ENCODE measurements at places on chromosomes 3 and 15.

- peak; percentile 67 for DNase-seq
These were observed 67.2 kb downstream of the ST6GAL1 start for GRCh38 chr3:186997473-186997939.

DNA sequence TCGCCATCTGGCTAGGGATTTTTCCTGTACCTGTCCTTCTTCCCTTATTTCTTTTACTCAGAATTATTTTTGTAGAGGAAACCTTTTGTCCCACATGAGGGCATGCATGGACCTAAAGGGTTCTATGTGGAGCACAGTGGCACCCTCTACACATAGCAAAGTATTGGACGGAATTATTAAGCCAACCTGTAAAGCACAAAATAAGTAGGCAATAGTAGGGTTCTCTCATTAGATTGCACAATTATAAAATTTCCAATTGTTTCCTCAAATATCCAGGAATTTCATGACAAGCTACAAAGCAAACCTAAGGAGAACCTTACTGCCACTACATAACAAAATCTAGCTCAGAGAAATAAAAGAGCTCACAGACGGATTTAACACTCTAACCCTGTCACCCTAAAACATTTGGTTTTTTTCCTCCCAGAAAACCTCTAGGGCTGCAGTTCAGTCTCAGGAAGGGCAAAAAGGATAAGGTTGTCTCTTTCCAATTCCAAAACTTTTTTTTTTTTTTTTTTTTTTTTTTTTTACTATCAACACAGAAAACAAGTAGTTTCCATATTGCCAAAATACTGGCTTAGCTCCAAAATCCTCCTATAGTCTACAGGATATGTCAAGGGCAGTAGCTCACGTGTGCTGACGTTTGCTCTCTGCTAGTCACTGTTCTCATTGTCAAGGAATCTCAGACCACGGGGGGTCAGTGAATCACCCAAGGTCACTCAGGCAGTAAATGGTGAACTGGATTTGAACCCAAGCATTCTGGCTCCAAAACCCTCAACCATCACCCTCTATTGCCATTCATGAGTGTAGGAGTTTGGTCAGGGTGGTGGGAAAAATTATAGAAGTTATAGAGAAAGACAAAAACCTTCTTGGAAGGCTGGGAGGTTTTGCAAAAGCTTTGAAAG is 52.3 kb downstream of the NCEH1 start:
- no peak for DNase-seq

DNA sequence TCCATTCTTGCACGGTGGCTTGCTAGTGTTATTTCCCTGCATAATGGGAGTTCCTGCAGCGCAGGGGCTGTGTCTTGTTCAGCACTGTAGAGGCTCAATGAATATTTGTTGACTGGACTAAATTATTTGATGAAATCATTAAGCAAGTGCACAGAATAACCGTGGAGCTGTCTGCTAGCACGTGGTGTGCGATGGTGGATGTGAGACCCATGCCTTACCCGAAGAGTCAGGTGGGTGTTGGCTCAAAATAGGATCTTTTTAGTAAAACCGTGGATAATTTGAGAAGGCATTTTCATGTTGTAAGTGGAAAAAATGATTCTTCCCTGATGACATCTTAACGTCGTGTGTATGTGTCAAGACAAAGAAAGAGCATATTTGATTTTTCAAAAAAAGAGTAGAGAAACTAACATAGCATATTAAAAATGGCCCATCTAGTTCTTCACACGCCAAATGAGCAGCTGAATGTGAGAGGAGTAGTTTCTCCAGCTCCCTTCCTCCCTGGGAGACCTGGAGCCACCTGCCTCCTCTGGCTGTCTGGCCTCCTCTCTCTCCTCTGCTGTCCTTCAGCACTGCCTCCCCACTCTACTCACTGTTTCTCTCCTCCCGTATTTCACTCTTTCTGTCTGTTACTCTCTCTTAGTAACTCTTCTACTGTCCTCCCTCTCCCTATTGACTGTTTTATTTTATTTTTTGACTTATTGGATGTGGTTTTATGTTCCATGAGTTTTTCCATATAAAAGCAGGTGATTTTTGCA is 6.3 kb downstream of the FAM81A start:
- DNase-seq, result no peak

DNA sequence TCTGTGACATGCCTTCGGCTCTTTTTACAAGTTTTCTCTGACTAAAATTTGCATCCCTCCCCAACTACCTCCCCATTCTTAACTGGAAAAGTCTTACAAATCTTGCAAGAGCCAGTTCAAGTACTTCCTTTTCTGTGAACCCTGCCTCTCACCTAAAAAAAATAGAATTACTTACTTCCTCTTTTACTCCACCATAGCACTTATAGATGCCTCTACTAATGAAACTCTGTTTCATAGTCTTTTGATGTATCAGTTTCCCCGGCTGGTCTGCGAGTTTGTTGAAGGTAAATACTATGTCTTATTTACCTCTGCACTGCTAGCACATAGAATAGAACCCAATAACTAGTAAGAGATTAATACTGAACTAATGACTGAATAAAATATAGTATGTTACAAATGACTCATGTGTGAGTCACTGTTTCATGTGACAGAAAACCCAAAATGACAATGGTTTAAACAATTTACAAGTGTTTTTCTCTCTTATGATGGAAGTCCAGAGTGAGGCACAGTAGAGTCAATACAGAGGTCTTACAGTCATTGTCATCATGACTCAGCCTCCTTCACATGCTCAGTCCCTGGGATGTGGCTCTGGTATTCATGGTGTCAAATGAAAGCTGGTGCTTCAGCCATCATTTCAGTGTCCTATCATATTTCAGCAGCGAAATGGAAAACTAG is 393.5 kb downstream of the RSL24D1 start:
- DNase-seq, result peak; percentile 88

DNA sequence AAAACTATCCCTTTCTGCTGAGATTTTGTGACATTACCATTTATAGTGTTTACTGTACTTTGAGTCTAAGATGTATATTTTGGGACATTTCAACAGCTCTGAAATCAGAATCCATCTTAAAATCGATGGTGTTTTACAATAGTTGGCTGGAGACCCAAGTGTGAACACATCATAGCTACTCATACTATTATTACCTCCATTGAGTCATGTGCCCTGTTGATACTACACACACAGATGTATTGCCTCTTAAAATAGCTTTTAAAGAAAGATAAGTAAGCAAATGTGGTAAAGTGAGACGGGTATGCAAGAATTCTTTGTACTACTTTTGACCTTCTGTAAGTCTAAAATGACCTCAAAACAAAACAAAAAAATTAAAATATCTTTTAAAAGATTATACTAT is 6.7 kb downstream of the LMOD3 start:
- no peak for DNase-seq

DNA sequence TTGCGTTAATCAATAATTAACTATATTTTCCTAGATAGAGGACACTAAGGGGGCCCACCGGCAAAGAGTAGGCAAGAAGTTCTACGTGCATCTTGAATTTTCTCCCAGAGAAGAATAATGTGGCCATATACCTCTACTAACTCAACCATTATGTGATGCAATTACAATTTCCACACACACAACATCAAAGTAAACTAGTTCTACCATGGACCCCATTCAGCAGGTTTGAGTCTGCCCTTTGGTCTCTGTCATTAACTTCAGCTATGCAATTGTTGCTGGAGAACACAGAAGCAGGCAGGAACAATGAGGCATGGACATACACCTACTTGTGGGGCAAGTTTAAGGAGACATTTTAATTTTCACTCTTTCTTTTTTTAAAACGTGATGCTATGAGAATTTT is 705.9 kb downstream of the PDCD6IP start:
- no peak for DNase-seq

GRCh38 chr15:72809329-72809728 is 25.8 kb upstream of the ADPGK start:
- DNase-seq, result peak; percentile 33

DNA sequence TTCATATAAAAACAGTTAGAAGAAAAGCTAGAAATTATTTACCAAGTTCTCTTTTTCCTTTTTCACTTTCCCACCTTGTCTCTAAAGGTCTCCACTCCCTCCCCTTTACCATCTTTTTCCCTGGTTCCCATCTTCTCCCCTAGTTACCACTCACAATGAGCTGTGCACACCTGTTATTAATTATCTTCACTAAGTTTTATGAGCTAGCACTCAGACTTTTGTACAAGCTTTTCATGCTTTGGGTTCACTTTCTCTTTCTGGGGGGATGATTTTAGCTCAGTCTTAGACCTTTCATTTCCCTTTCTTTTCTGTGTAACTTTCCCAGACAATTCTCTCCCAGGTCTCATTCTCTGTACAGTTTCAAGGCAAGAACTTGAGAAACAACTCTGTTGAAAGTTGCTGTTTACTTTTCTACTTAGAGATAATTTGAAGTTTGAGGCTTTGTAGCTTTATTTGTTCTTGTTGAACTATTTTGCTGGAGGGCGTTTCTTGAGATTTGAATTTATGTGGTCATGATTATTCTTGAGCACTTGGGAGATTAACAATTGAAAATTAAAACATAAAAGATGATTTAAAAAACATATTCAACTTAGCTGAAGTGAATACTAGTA is 24.0 kb upstream of the AADAC start:
- DNase-seq, result no peak

DNA sequence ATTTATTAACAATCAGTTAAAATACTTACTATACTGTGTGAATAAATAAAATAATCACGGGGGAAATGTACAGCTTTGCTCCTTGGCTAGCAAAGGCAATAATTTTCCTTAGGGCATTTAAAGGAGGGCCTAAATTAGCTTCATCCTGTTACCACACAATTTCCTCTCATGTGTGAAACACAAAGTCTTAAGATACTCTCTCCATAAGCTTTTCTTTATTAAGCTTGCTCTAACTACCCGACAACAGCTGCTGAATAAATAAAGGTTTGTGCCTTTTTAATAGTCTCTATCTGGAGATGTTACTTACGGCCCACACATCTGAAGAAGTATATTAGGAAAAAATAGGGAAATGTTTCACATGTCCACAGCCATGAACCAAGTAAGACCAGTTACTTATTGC is 29.7 kb downstream of the ZNF106 start:
- DNase-seq, result no peak

DNA sequence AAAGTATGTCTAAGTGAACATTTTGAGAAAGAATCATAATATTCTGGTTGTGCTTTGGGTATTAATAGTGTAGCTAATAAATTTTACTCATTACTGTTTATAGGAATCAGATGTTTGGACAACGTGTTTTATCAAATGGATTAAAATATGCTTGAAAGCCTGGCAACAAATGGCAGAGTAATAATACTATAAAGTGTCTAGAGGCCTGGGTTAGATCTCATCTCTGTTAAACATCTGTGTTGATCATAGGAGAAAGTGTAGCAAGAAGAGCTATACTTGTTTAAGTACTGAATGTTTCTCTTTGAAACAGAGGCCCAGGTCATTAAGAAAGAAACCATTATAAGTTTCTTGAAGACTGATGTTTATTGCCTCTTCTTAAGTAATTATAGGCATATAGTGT is 30.5 kb downstream of the VPS8 start:
- DNase-seq, result no peak

DNA sequence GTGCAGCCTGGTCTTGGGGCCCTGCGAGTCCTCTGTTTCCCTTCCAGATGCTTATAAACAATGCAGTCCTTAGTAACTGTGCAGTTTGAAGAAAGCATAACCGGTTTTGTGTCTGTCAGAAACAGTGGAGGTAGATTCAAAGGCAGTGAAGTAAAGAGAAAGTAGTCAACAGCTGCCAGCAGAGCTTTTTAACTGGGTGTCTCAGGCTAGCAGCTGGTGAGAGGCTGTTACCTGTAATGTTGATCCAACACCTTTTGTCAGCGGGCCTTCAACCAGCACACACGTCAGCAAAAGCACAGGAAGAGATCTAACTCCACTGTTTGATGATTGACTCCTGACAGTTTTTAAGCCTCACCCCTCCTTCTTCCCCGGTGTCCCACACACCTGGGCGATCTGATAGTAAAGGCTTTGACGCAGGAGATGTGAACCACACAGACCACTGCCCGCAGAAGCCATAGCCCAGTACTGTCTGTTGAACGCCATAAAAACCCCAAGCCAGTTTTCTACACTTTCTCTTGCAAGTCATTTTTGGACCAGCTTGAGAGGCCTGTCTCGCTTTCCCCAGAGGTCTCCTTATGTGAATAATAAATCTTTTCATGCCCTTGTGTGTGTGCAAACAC is 178.0 kb downstream of the FMN1 start:
- DNase-seq, result no peak

- no peak for DNase-seq
These were observed 963.4 kb downstream of the ROBO1 start for GRCh38 chr3:78804251-78805037.

GRCh38 chr15:84648539-84648938 is 5.5 kb downstream of the WDR73 start:
- DNase-seq, result peak; percentile 93

DNA sequence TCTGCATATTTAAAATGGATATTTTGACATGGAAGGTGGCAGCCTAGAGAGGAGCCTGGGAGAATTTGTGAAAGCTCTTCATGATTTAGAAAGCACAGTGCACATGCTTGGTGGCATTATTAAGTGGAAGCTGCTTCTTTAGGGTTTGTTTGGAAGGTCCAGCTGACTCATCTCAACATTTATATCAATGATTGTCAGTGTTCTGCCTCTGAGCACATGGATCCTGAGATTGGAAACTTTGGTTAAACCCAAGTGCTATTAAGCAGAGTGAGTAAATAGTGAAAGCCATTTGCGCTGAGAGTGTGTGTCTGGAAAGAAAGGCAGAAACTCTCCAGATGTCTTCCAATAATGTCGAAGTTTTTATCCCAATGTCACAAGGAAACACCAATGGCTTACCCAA is 7.4 kb downstream of the NOX5 start:
- no peak for DNase-seq

DNA sequence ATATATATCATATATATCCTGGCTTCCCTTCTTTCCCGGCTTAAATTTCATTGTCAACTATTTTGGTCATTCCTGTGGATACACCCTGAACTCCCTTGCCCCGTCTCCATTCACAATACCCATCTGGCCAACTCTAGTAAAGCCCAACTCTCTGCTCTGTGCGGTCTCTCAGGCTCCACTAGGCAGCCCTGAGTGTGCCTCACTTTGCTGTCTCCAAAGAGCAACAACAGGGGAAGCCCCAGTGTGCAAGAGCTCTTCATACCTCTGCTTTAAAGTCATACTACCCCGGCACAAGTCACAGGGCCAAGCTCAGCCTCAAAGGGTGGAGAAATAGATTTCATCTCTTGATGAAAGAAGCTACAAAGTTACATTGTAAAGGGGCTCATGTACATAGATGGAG is 18.9 kb upstream of the FEM1B start:
- peak; percentile 53 for DNase-seq

DNA sequence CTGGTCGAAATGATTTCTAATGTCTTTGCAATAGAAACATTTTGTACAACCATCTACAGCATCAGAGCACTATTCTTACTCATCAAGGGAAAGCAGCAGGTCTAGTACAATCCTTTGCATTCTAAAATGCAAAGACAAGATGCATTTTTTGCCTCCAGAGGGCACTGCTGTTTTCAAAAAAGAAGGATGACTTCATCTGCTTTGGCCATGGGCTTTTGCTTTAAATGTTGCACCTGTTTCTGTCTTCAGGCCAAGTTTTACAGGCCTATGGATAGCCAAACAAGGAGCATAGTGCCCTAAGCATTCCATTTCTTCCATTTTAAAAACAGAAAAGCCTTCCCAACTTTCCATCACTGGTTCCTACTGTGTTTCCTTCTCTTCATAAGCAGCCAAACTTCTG is 3.4 kb downstream of the PARP9 start:
- peak; percentile 65 for DNase-seq
